ENCODE measurements at places on chromosomes 16 and 17.
A peak's percentile ranks its signal among the peaks of the same experiment; 100 is the strongest.

DNA sequence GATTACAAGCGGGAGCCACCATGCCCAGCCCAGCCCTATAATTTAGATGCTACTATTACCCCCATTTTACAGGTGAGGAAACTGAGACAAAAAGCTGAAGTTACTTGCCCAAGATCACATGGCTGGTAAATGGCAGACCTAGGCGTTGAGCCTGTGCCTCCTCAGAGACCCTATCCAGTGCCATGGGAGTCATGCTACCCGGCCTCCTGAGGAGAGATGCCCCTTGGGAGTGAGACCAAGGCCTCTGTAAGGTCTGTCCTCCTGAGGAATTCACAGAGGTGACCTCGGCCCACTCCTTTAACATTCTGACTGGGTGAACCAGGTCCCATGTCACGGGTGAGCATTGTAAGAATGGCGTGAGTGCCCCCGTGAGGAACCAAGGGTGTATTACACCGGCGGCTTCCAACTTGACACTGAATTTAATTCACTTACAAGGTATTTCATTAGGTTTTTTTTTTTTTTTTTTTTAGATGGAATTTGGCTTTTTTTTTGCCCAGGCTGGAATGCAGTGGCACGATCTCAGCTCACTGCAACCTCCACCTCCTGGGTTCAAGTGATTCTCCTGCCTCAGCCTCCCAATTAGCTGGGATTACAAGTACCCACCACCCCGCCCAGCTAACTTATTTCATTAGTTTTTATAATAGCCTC lies 95.7 kb downstream of the ABCC6 start:
- DNase-seq = peak; percentile 75

GRCh38 chr16:2840914-2841313 lies 10.8 kb downstream of the ZG16B start:
- DNase-seq = no peak

DNA sequence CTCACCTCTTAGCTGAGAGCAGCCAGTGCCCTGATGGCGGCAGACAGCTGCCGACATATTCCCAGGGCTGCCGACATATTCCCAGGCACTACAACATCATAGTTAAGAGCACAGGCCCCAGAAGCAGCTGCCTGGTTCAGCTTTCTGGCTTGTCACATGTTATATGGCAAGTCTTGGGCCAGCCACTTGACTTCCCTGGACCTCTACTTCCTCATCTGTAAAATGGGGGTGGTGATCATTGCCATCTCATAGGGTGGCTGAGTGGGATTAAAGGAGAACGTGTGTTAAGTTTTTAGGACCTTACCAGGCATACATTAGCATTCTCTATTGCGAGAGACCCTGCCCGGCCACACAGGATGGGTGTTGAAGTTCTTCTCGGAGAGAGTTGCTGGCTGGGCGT lies 19.1 kb downstream of the CDIPT start:
- DNase-seq = no peak

- DNase-seq = no peak
Observed at GRCh38 chr17:76672270-76672851, 28.8 kb upstream of the ST6GALNAC1 start.

GRCh38 chr17:14198575-14198974 lies 38.1 kb downstream of the CDRT15 start:
- no peak for DNase-seq

- peak; percentile 75 for DNase-seq
Observed at GRCh38 chr17:42230225-42230624, 35.9 kb upstream of the GHDC start.

DNA sequence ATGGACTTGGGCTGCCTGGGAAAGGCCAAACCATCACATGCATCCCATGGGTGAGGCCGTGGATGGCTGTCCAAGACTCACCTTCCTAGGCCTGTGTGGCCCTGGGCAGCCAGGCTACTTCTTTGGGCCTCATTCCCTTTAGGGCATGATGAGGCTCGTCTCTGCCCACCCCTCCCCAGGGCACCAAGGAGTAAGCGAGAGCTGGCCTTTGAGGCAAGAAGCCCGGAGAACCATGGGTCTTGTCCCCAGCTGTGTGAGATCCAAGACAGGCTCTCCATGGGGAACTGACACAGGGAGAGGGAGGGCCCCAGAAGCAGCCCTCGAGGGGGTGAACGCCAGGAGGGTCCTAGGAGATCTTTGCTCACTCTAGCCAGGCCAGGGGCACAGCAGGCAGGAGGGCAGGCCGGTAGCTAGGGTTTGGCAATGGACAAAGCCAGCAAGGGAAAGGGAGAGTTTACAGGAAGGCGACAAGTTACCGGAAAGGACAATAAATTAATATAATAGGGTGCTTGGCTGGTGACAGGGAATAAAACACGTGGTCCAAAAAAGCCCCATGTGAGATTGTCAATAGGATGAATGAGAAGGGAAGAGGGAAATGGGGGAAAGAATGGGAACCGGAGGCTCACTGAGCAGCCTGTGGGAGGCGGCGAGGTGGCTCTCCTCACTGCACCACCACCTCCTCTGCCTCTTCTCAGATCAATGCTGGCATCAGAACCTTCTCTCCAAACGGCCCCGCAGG lies 119.1 kb downstream of the SDK2 start:
- DNase-seq = no peak

GRCh38 chr17:4204710-4205173 lies 59.0 kb downstream of the ANKFY1 start:
- no peak for DNase-seq

DNA sequence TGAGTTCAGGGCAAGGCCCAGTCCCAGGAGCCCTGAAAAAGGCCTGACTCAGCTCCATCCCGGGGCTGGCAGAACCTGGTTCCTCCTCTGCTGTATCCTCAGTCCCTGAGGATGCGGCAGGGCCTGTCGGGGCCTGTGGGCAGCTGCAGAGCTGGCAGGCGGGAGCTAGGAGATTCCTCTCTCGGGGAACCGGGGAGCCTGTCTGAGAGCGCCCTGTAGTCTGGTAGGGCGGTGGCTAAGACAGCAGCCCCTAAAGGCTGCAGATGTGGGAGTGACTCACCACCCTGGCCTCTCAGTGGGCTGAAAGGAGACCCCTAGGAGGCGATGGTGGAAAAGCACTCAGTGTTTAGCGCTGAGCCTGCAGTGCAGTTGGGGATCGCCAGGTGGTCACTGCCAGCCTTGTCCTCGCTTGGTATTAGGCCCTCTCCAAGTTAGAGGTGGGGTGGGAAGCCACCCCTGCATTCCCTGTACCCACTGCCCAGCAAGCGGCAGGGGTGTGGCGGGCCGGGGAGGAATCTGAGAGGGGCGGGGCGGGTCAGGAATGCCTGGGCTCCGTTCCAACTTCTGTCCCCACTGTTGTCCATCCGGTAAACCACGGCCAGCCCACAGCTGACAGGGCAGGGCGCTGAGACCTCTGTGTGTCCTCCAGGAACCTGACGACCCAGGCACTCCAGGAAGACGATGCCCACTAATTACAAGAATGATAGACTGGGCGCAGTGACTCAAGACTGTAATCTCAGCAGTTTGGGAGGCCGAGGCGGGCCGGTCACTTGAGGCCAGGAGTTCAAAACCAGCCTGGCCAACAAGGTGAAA lies 29.5 kb upstream of the CDH1 start:
- no peak for DNase-seq

DNA sequence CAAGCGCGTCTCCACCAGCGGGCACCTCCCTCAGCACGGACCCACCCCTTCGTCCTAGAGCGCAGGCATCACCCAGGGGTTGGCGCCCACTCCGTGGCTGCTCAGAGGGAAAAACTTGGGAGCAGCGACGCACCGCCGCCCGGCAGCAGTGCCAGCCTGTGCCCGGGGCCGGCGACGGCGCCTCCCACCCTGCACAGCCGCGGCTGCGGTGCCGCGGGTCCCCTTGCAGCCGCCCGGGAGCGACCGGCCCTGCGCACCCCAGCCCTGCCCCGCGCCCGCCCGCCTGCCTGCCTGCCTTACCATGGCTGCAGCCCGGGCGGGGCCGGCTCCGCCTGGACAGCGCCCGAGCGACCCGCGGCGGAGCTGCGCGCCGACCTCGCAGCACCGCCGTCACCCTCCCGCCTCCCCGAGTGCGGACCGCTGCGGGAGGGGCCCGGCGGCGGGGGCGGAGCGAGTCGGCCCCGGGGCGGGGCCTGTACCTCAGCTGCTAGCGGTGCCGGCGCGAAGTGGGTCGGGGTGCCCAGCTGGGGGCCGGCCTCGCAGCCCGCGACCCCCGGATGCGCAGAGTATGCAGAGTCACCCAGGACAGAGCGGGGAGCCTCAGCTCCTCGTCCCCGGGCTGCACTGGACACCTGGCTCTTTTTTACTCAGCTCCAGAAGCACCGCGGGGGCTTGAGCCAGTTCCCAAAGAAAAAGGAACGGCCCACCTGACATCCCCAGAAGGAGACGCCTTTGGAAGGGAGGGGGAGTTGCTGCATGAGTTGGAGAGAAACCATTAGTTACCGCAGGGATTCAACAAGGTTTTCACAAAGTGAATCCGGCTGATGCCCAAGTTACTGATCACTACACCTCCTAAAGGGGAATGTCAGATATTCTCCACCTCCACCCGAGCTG lies 17.5 kb upstream of the MTMR4 start:
- peak; percentile 24 for DNase-seq

GRCh38 chr17:726271-726919 lies 6.0 kb upstream of the TLCD3A start:
- DNase-seq = no peak

- DNase-seq = no peak
Observed at GRCh38 chr16:85522842-85523601, 90.1 kb upstream of the GSE1 start.

DNA sequence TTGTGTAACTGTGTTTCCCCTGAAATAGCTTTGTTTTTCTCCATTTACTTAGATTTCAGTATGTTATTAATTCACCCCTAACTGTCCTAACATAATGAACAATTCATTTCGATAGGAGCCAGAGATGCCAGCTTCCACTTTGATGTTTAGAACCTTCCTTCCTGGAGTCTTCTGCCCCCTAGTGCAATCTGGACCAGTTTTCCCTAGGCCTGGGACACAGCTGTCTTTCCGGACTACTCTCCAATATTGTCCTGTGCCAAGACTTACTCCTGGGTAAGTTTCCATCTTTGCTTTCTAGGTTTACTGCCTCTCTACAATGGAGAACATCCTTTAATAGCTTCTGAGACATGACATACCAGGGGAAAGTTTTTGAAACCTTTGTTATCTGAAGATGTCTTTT lies 12.8 kb downstream of the RECQL5 start:
- no peak for DNase-seq

GRCh38 chr16:83742124-83742899 lies 65.5 kb upstream of the HSBP1 start:
- no peak for DNase-seq

DNA sequence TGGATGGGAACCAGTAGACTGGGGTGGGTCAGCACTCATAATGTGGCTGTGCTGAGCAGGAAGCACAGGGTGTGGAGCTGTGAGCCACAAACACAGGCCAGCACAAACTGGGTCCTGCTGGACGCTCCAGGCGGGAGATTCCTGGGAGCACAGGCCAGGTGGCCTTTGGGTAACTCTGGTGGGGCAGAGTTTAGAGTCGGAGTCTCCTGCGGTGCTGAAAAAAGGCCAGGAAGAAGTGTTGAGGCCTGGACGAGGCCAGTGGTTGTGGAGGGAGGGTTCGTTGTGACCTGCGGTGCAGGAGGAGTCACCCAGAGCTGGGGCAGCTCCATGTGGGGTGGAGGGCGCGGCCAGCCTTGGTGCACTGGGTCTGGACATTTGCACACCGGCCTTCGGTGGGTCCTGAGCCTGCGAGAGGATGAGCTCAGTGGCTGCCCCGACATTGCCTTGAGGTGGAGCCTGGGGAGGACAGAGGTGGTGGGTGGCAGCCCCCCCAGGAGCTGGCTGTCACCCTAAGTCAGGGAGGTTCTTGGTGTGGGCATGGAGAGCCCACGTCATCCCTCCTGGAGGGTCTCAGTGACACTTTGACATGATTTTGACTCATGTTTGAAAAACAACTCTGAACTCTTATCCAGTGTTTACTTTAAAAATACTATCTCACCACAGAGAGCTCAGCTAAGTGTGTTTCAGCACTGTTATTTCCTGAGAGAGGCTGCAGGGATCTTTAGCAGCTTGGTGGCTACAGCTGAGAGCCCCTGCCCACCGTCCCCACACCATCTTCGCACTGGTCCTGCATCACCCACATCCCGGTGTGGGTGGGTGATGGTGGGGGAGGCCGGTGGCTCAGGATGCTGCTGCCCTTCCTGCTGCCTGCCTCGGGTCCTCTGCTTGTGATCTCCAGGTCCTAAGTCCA lies 98.7 kb downstream of the NPIPB11 start:
- DNase-seq = no peak

GRCh38 chr16:5031601-5032000 lies 2.1 kb downstream of the NAGPA start:
- DNase-seq = no peak

GRCh38 chr16:72812672-72813071 lies 235.3 kb downstream of the ZFHX3 start:
- DNase-seq = no peak

- no peak for DNase-seq
Observed at GRCh38 chr17:14165616-14166015, 71.0 kb downstream of the CDRT15 start.

DNA sequence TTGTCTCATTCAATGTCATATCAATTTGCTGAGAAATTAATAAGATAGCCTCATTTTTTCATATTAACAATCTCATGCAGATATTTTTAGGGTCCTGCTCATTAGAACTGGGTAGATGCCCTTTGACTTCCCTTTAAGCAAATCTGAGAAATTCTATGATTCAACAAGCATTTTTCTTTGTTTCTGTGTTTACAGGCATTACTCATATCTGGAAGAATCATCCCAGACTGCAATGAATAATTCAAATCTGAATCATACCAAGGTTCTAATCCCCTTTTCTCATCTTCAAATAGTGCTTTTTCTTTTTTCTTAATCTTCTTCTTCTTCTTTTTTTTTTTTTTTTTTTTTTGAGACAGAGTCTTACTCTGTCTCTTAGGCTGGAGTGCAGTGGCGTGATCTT lies 69.2 kb upstream of the KIFC3 start:
- peak; percentile 54 for DNase-seq

DNA sequence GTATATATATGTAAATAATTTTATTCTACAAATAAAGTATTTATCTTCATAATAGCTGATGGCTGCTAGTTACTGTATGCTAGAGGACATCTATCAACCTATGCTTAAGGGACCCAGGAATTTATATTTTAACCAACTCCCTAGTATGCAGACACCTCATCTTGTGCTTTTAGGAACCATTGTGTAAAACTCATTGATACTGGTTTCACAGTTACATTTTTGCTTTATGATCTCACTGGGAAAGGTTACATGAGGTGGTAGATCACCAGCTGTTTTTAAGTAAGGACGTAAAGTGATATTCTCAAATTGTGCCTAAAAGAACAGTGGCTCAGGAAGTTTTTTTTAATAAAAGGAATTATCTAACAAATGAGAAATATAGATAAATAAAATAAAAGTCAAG lies 56.4 kb downstream of the VMP1 start:
- DNase-seq = no peak

GRCh38 chr17:78107976-78108725 lies 20.4 kb downstream of the TMC6 start:
- DNase-seq = no peak

GRCh38 chr16:88669980-88670379 lies 7.1 kb upstream of the MVD start:
- DNase-seq = no peak

GRCh38 chr17:40485851-40486521 lies 15.4 kb downstream of the TNS4 start:
- DNase-seq = peak; percentile 12

All from activated CD4-positive, alpha-beta T cell treated with anti-CD3 and anti-CD28 coated beads, Interleukin-2, Interleukin-4, amounts not matched to agents 100 ng/mL and 50 ng/mL, durations not matched to agents 16 hours and 8 hours (primary cell).